ENCODE measurements at places on chromosomes 4 and X.

DNA sequence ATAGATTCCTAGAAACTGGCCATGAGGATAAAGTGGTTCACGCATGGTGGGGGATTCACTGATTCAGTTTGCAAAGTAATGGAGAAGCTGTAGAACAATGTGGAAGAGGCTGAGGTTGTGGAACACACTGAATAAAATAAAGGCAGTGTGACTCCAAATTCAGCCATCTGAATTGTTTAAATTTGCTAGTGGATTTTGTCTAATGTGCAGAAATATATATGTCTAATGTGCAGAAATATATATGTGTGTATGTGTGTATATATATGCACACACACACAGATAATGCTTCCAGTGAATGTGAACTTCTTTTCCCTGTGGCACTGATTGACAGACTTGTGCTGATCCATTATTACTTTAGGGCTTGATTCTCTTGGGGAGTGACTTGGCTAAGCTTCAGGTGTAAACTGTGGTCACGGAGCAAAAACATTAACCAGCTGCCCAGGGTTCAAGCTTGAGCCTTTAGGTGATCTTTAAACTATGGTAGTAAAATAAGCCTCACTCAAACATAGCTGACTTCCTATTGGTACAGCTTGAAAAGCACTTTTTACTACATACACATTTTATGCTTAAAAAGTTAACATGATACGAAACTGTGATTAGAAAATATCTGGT is 3.5 kb downstream of the STBD1 start:
- no peak for DNase-seq

DNA sequence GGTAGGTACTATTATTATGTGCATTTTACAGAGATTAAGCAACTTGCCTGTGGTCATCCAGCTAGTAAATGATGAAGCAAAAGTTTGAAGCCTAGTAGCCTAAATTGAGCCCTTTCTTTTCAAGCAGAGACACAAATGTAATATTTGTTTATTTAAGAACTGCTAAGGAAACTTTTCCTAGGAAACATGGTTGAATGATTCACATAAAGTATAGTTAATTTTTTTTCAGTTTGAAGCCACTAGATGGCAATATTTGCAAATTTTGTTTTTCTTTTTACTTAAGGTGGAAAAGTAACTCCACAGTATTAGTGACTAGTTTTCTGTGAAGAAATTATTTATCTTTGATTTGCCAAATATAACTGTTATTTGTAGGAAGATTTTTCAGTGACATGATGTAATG is 52.8 kb upstream of the ANKRD17 start:
- no peak for DNase-seq

DNA sequence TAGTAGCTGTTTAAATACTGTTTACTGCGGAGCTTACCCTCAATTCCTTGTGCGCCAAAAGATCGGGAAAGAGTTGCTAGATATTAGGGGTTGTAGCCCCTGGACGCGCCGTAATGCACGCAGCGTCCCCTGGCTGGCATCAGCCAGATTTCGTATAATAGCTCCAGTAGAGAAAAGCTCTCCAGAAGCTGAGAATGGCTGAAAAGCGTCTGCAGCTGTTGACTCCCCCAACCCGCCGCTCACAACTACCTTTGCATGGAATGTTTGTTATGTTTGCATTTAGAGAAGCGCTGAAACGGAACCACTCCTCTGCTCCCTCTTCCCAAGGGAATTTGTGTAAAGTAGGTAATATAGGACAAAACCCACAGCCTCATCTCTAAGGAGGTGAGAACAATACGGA is 3.7 kb downstream of the DOCK11 start:
- no peak for DNase-seq

GRCh38 chrX:29225670-29226069 is 638.4 kb downstream of the IL1RAPL1 start:
- no peak for DNase-seq

- no peak for DNase-seq
Observed at GRCh38 chr4:76499461-76499860, 64.4 kb downstream of the SHROOM3 start.

DNA sequence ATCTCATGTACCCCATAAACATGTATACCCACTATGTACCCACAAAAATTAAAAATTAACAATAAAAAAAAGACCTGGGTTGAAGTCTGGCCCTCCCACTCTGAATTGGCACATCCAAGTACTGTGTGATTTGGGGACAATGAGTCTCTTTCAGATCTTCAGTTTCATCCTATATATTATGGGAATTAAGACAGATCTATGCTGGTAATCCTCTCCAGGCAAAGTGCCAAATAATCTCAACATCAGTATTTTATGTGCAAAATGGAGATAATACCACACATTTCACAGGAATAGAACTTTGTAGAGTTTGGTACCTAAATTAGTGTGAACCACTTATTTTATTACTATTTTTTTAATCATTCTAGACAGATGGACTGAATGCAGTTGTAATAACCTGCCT is 11.0 kb upstream of the SCD5 start:
- no peak for DNase-seq

- no peak for DNase-seq
Observed at GRCh38 chrX:10444204-10444603, 176.2 kb downstream of the MID1 start.

DNA sequence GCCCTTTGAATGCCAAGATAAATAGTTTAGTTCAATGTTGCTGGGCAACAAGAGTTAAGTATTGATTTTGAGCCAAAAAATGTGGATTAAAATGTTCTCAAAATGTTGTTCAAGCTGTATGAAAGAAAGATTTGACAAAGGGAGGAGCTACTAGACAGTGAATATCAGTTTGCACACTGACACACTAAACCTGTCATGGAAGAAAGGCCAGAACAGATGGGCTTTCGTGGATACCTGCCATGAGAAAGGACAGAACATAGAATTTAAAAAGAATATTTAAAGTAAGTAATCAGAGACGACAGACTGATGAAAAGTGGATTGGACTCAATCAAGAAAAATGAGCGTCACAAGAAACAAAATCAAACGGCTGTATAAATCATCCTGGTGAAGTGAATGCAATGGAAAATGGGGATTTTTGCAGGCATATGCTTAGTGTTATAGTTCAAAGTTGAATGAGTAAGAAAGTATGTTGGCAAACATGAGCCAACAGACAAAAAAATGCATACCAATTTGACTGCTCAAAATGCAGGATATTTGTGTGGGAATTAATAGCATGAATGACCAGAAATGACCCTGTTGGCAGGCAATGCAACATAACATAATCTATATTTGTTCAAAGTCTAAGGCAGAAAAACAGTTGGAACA is 7.4 kb downstream of the PCDH18 start:
- no peak for DNase-seq

GRCh38 chrX:134794692-134795091 is 136.4 kb upstream of the PLAC1 start:
- DNase-seq: no peak

Data from CD4-positive, alpha-beta T cell treated with Interleukin-15 for 4 hours (primary cell).